Fibroblast of lung (primary cell): ENCODE measurements at places on chromosomes 7 and 10. TPM values are rescaled to one million over a fixed set of nuclear protein-coding genes. Genes with fewer than 3 reads are reported as not detected.

Gene CCDC201
- not detected in 2 replicates for total RNA-seq

Gene CALY
- total RNA-seq: 0.26 TPM in 1 of 2 replicates, not detected in the other

Gene ACSM6
- not detected in 2 replicates for total RNA-seq

Gene CNPY4
- 21.6 and 38.3 TPM in 2 replicates for total RNA-seq

Gene HOXA7
- total RNA-seq: 1.0 and 1.2 TPM in 2 replicates

Gene TMEM139
- under 0.01 TPM in 1 of 2 replicates, not detected in the other for total RNA-seq

Gene CD36
- 41.0 and 93.5 TPM in 2 replicates for total RNA-seq

Gene TUBGCP2
- total RNA-seq: 51.6 and 60.8 TPM in 2 replicates

Gene ANK3
- total RNA-seq: 0.50 and 1.3 TPM in 2 replicates

Gene KIFBP
- 25.9 and 29.7 TPM in 2 replicates for total RNA-seq

Gene TSPAN33
- total RNA-seq: 0.17 and 0.77 TPM in 2 replicates

Gene SPDYE5
- not detected in 2 replicates for total RNA-seq

Gene TSPAN13
- total RNA-seq: 0.77 and 2.8 TPM in 2 replicates

Gene CALHM3
- not detected in 2 replicates for total RNA-seq

Gene NXPH1
- total RNA-seq: not detected in 2 replicates

Gene CLDN15
- total RNA-seq: 2.6 and 3.1 TPM in 2 replicates

Gene CCSER2
- total RNA-seq: 23.6 and 28.2 TPM in 2 replicates

Gene PAX4
- not detected in 2 replicates for total RNA-seq

Gene DTX2
- total RNA-seq: 2.6 and 6.8 TPM in 2 replicates

Gene HTR5A
- total RNA-seq: not detected in 2 replicates

Gene C10orf105
- total RNA-seq: under 0.01 TPM in 2 replicates

Gene SFTPD
- total RNA-seq: not detected in 2 replicates

Gene CHAT
- not detected in 2 replicates for total RNA-seq

Gene SEMA3E
- total RNA-seq: 1.5 and 2.0 TPM in 2 replicates

Gene NCF1
- under 0.01 TPM in 1 of 2 replicates, not detected in the other for total RNA-seq

Gene SPDYE6
- total RNA-seq: not detected in 2 replicates

Gene FAM13C
- 3.9 and 5.9 TPM in 2 replicates for total RNA-seq

Gene MBLAC1
- total RNA-seq: 1.8 and 2.5 TPM in 2 replicates

Gene DNAH11
- total RNA-seq: under 0.01 and 0.33 TPM in 2 replicates

Gene CYP2C19
- total RNA-seq: not detected in 2 replicates

Gene MLLT10
- total RNA-seq: 33.1 and 56.3 TPM in 2 replicates

Gene LRMDA
- total RNA-seq: 1.0 and 2.0 TPM in 2 replicates

Gene WDFY4
- total RNA-seq: under 0.01 and 0.66 TPM in 2 replicates

Gene PDE1C
- total RNA-seq: 23.4 and 27.6 TPM in 2 replicates

Gene IGF2BP3
- total RNA-seq: 1.5 and 4.3 TPM in 2 replicates

Gene HMX2
- not detected in 2 replicates for total RNA-seq

Gene TRIM24
- total RNA-seq: 3.9 and 5.9 TPM in 2 replicates

Gene SAMD9L
- 15.7 and 23.9 TPM in 2 replicates for total RNA-seq

Gene GBX1
- not detected in 2 replicates for total RNA-seq

Gene NACAD
- total RNA-seq: 1.3 and 2.8 TPM in 2 replicates

Gene TRIM74
- not detected in 2 replicates for total RNA-seq

Gene BMPER
- 12.2 and 28.2 TPM in 2 replicates for total RNA-seq

Gene CDH23
- 0.17 and 0.51 TPM in 2 replicates for total RNA-seq

Gene H2BK1
- total RNA-seq: not detected in 2 replicates

Gene TFEC
- total RNA-seq: under 0.01 and 0.17 TPM in 2 replicates

Gene AKR1C8
- not detected in 2 replicates for total RNA-seq

Gene RET
- 0.77 and 0.83 TPM in 2 replicates for total RNA-seq

Gene COL17A1
- total RNA-seq: under 0.01 TPM in 1 of 2 replicates, not detected in the other

Gene MYH16
- total RNA-seq: not detected in 2 replicates

Gene EN2
- under 0.01 TPM in 1 of 2 replicates, not detected in the other for total RNA-seq

Gene PTPRE
- total RNA-seq: 1.0 and 1.8 TPM in 2 replicates

Gene COL28A1
- under 0.01 and 0.17 TPM in 2 replicates for total RNA-seq

Gene CHN2
- total RNA-seq: 0.33 and 1.3 TPM in 2 replicates

Gene TWNK
- total RNA-seq: 6.1 and 8.0 TPM in 2 replicates

Gene MUC3A
- total RNA-seq: not detected in 2 replicates

Gene STK31
- total RNA-seq: under 0.01 and 0.17 TPM in 2 replicates

Gene MARVELD1
- 12.1 and 16.3 TPM in 2 replicates for total RNA-seq

Gene SLC16A9
- total RNA-seq: 0.26 and 0.66 TPM in 2 replicates
